ENCODE measurements at places on chromosomes 2 and 18. TPM values are rescaled to one million over a fixed set of nuclear protein-coding genes. Genes with fewer than 3 reads are reported as not detected.

The LYPD1 gene
- polyA plus RNA-seq = 9.3 TPM

The ASB18 gene
- 6.3 TPM for polyA plus RNA-seq

The DNAJC5G gene
- 0.39 TPM for polyA plus RNA-seq

The CDCA7 gene
- polyA plus RNA-seq = 17.0 TPM

The HOXD12 gene
- not detected for polyA plus RNA-seq

The ZSWIM2 gene
- not detected for polyA plus RNA-seq

The GALNT14 gene
- polyA plus RNA-seq = 3.4 TPM

The GTF2A1L gene
- not detected for polyA plus RNA-seq

The ATP6V1C2 gene
- polyA plus RNA-seq = 1.6 TPM

The ZNF385B gene
- polyA plus RNA-seq = 28.8 TPM

The ATG9A gene
- polyA plus RNA-seq = 27.9 TPM

The CKAP2L gene
- 9.2 TPM for polyA plus RNA-seq

The GALNT13 gene
- polyA plus RNA-seq = 0.67 TPM

The CAB39 gene
- 57.1 TPM for polyA plus RNA-seq

The OSBPL1A gene
- 53.9 TPM for polyA plus RNA-seq

The GLS gene
- 92.3 TPM for polyA plus RNA-seq

The LOXHD1 gene
- 3.5 TPM for polyA plus RNA-seq

The ATP6V1B1 gene
- polyA plus RNA-seq = 0.86 TPM

The WNT10A gene
- polyA plus RNA-seq = not detected

The GNLY gene
- polyA plus RNA-seq = 1.0 TPM

The ALLC gene
- polyA plus RNA-seq = not detected

The PRKAG3 gene
- polyA plus RNA-seq = 20.9 TPM

The RAPH1 gene
- polyA plus RNA-seq = 29.1 TPM

Measured in muscle of back (tissue), 13 donors.